Sigmoid colon (tissue), 7 donors: ENCODE measurements at places on chromosomes 11 and 22. TPM values are rescaled to one million over a fixed set of nuclear protein-coding genes. Genes with fewer than 3 reads are reported as not detected.

The OR5F1 gene
- not detected for total RNA-seq

The KCNK4 gene
- not detected for total RNA-seq

The MACROD1 gene
- total RNA-seq = 23.3 TPM

The C11orf65 gene
- total RNA-seq = 1.1 TPM

The SESN3 gene
- 20.8 TPM for total RNA-seq

The CHORDC1 gene
- total RNA-seq = 78.2 TPM

The NAALAD2 gene
- 1.8 TPM for total RNA-seq

The MOV10L1 gene
- 3.3 TPM for total RNA-seq

The OR2AG1 gene
- not detected for total RNA-seq

The MUC2 gene
- 2.9 TPM for total RNA-seq

The TPBGL gene
- not detected for total RNA-seq

The FADS3 gene
- 27.8 TPM for total RNA-seq

The MRGPRX3 gene
- total RNA-seq = not detected

The HBB gene
- total RNA-seq = 2.5 TPM

The OR4D5 gene
- total RNA-seq = not detected

The RBFOX2 gene
- 164 TPM for total RNA-seq

The NRXN2 gene
- 18.9 TPM for total RNA-seq

The ARFGAP2 gene
- total RNA-seq = 124 TPM

The DDI1 gene
- total RNA-seq = not detected
